ENCODE measurements at places on chromosomes 4 and X.

GRCh38 chr4:110635163-110635865, 12.4 kb upstream of the PITX2 start:
- DNase-seq = no peak

DNA sequence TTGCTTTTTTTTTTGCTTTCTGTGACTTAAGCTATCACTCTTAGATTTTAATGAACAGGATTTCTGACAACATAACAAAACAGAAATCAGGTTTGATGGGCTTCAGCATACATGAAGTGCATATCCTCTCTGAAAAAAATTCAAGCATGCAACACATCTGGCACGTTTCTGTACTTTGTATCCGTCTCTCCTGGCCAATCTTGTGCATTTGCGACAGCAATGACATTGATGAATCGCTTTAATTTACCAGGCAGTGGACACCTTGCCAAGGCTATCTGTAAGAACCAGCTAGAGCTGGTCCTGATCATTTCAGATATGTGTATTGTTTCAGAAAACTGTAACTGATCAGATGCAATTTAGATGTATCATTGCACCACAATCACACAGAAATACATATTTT, 93.3 kb downstream of the CCSER1 start:
- DNase-seq = no peak

DNA sequence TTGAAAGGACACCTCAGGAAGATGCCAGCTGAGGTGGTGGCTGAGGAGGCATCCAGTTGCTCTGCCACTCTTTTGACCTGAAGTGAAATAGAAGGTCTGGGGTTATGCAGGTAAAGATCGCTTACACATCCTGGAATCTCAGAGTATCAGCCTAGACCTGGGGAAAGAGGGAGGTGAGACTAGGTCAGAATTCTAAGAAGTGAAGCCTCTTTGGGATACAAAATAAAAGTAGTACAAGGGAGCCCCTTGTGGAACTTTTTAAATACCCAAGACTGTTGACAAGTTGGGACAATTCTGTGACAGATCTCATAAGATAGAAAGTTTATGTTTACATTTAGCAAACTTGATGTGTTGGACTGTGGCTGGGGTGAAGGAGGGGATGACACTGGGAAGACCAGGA, 263.1 kb downstream of the SPRY1 start:
- no peak for DNase-seq

- DNase-seq = no peak
Observed at GRCh38 chr4:126947536-126947935, 685.2 kb upstream of the INTU start.

Data from left forelimb (tissue), 1 donor.